ENCODE measurements at places on chromosomes 1 and 21.

GRCh38 chr1:11494771-11495170 lies 15.8 kb downstream of the DISP3 start:
- no peak for DNase-seq

GRCh38 chr1:89943846-89944781 lies 50.8 kb upstream of the ZNF326 start:
- DNase-seq = no peak

DNA sequence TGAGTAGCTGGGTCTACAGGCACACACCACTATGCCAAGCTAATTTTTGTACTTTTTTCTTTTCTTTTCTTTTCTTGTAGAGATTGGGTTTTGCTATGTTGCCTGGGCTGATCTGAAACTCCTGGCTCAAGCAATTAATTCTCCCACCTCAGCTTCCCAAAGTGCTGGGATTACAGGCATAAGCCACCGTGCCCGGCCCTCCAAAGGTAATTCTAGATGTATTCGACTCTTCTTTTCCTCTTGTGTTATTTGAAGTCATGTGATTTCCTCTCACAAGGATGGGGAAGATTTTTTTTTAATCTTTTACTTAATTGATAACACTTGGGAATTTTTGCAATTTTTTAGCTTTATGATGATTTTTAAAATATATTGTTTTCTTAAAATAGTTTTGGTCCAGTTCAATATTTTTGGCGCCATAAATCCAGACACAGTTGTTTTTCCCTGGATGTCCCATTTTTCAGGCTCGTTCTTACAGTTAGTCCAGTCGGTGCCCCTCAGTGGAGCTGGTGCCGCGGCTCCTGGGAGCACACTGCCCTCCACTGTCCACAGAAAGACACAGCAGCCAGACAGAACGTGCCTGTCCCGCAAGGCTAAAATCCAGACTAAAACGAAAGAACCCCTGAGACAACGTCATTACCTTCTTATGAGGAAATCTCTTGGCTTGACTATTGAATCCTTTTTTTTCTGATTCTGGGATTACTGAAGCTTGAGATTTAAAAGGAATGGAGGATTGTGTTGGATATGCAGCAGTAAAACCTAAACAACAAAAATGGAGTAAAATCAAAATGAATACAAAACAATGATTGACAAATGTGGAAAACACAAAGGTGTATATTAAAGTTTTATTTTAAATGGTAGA lies 22.4 kb downstream of the STPG1 start:
- DNase-seq = peak; percentile 75

DNA sequence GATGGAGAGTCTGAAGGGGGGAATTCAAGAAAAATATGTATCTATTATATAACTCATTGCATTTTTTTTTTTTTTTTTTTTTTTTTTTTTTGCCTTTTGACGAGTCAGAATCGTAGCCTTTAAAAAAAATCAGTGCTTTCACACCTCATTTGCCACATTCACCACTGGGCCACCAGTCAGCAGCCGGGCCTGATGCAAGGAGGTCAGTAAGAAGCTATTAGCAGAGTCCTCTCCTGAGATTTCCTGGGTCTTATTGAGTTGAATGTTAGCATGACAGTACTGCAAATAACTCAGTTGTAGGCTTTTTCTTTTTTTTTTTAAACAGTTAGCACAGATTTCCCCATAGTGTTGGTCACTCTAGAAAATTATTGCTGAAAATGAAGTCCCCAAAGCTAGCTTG lies 139.8 kb downstream of the SPATA17 start:
- no peak for DNase-seq

GRCh38 chr1:1115136-1115785 lies 628 bp downstream of the C1orf159 start:
- DNase-seq = no peak

DNA sequence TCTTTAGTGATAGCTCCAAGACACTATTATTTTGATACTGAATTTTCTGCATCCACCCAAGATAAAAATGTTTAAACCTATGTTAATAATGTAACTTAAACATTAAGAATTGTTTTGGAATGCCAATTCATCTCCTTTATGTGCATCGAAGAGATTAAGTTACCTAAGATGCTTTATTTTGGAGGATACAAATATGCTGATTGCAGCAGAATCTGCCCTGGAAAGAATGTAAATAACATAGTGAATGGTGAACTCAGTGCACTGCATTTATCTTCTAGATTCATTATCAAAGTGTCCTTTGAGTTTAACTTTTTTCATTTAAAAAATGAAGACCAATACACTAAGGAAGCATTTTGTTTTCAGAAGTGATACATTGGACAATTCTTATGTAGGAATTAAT lies 757.2 kb downstream of the MRPL39 start:
- DNase-seq = no peak

- no peak for DNase-seq
Measured at GRCh38 chr1:76959556-76959955, 92.3 kb downstream of the ST6GALNAC5 start.

GRCh38 chr1:52368383-52369172 lies 2.6 kb upstream of the CC2D1B start:
- DNase-seq = peak; percentile 64

- no peak for DNase-seq
Measured at GRCh38 chr1:231750818-231751362, 124.3 kb downstream of the DISC1 start.

GRCh38 chr1:169906938-169907337 lies 13.2 kb upstream of the SCYL3 start:
- no peak for DNase-seq

DNA sequence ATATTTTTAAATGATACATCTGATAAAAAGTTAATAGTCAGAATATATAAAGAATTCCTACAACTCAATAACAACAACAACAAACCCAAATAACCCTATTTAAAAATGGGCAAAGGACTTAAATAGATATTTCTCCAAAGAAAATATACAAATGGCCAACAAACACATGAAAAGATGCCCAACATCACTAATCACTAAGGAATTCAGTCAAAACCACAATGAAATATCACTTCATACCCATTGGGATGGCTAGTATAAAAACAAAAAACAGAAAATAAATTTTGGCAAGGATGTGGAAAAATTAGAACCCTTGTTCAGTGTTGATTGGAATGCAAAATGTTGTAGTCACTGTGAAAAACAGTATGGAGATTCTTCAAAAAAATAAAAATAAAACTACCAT lies 184.8 kb upstream of the RAB4A start:
- DNase-seq = no peak

- DNase-seq = no peak
Measured at GRCh38 chr1:187054862-187055757, 226.4 kb downstream of the PLA2G4A start.

- no peak for DNase-seq
Measured at GRCh38 chr1:48665708-48666407, 110.8 kb downstream of the BEND5 start.
